ENCODE measurements at places on chromosomes 1 and 21.

GRCh38 chr1:68307378-68307787, 75.1 kb upstream of the WLS start:
- no peak for DNase-seq

DNA sequence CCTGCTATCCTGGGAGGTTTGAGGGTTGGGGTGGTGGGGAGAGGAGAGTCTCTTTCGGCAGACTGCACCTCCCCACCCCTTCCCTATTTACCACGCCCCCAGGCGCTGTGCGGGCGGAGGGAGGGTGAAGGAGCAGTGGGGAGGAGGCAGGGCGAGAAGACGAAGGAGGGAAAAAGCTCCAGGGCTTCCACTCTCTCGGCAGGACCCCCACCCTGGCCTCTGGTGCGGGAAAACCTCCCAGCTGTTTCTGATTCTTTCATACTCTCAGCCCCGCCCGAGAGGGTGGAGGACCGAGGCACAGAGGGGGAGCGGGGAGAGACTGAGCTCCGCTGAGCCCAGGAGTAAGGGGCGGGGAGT, 866 bp upstream of the WNT2B start:
- DNase-seq = peak; percentile 14

GRCh38 chr1:110533230-110533629, 14.3 kb upstream of the KCNA10 start:
- DNase-seq = no peak

DNA sequence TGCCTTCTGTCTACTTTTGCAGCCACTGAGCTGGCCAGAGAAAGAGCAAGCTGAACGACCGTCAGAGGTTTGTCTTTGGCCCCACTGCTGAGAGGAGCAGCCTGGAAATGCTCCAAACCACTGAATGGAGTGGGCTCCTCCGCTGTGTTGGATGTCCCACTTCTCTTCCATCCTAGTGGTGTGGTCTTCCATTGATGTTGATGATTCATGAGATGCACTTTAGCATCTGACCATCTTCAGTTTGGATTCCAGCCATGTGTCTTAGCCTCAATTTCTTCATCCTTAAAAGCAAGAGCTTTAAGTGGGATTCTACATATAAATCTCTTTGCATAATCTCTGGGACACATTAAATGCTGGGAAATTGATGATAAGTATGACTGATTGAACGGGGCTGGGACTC, 276.9 kb downstream of the SIPA1L2 start:
- DNase-seq = no peak

DNA sequence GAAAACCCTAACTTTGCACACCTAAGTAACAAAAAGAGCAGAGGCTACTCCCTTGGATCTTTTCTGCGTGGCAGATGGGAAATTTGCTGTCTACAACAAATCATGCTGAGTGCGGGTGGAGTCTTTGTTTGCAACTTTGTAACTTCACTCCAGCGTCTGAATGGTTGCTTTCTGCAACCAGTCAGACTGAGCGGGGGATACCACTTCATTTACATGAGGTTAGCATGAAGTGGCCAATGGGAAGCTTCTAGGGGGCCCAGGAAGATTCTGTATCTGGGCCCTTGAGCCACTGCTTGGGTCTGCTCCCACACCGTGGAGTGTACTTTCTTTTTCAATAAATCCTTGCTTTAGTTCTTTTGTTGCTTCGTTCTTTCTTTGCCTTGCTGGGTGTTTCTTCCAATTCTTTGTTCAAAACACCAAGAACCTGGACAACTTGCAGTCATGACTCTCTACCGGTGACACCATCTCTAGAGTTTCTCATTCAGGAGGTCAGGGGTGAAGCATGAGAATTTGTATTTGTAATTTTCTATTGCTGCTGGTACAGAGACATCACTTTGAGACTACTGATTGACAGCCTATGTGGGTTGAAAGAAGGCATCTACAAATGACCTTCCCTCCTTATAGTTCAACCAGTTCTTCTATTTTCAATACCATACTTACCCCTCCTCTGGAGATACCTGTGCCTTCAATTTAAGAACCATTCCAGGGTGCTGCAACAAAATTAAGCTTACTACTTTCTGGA, 55.8 kb upstream of the RC3H1 start:
- DNase-seq = no peak

- DNase-seq = no peak
These were observed 6.1 kb upstream of the ARL8A start for GRCh38 chr1:202150602-202151001.

- no peak for DNase-seq
These were observed 816 bp downstream of the HYI start for GRCh38 chr1:43452789-43453441.

DNA sequence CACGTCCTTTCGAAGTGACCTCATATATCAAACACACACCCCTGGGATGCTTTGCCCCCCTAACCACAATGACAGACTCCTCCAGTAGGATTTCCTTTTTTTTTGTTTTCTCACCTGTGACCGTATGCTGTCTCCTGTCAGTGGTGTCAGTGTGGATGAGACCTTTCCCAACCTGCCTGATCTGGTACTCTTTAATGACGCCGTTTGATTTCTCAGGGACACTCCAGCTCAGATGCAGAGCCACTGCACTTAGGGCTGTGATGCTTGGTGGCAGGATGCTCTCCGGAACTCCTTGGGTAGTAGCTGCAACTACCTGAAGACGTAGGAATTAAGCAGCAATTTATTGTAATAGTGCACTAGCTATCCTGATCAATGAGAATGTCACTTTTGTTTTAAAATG, 212.6 kb downstream of the KCTD3 start:
- DNase-seq = no peak

GRCh38 chr1:21946836-21947587, 9.9 kb upstream of the HSPG2 start:
- no peak for DNase-seq

GRCh38 chr1:171155484-171155883, 29.6 kb upstream of the FMO2 start:
- DNase-seq = no peak

- DNase-seq = no peak
These were observed 106.5 kb downstream of the SLC16A1 start for GRCh38 chr1:112849425-112850033.

- DNase-seq = no peak
These were observed 50.2 kb downstream of the SMYD2 start for GRCh38 chr1:214331180-214331579.

DNA sequence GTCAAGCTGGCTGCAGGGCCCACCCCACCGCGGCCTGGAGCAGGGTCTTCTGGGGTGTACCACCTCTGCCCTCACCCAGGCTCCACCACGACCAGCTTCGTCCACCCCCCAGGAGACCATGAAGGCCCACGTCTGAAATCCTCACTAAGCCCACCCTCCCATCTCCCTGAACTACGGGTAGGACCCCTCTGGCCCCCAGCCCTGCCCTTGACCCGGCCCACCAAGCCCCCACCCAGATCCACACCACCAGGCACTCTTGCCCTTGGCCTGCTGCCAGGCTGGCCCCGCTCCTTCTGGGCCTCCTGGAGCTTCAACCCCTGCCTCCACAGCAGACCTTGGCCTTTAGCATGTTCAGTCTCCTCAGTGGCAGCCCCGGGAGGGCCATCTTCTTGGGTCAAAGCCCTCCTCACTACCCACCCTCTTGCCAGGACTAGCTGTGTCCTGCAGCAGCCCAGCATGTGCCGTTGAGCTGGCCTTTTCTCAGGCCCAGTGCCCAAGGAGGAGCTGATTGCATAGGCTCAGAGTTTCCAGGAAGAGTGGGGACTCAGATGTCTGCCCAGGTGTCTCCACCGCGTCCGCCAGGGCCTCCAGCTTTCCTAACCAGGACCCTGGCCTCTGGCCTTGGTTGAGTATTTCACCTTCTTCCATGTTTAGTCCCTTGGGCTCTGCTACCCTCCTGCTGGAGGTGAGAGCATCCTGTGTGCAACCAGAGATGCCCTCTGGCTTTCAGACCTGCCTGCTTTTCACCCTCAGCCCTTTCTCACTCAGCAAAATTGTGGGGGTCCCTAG, 17.7 kb upstream of the SAMD11 start:
- DNase-seq = no peak

DNA sequence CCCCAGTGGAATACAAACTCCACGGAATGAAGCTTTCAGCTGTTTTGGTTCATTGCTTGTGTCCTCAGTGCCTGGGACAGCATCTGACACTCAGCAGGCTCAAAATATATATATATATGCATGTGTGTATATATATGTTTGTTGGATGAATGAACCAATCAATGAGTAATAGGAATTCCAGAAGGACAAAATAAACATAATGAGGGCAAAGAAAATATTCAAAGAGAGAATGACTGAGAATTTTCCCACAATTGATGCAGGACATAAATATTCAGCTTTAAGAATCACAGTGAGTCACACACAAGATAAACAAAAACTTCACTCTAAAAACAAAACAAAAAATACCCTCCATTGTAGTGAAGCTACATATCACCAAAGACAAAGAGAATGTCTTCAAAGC, 64.0 kb downstream of the CHD5 start:
- no peak for DNase-seq

DNA sequence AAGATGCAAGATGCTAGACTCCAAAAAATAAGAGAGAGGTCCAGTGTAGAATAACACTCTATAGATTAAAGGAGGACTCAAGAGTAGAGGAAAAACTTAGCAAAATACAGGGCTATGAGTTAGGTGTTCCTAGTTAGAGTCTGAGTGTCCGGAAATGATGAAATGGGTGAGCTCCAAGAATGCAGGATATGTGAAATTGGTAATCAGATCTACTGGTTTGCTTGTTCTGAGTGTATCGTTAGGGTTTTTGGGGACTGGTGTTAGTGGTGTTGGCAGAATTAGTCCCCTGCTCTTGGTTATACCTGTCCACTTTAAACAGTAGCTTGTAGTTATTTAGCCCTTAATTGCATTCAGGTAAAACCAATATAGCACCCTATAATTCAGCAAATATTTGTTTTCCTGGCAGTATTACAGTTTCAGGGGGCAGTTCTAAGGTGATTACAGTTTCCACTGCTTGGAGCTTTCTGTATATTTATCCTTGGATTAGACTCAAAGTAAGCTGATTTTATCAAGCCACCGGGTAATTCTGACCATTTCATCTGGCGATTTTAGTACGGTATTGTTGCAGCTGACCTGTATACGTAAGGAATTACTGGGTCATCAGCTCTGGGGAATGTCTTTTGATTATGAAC, 332.7 kb downstream of the CHRM3 start:
- peak; percentile 53 for DNase-seq

- no peak for DNase-seq
These were observed 3.7 kb downstream of the RSBN1 start for GRCh38 chr1:113808450-113809195.

DNA sequence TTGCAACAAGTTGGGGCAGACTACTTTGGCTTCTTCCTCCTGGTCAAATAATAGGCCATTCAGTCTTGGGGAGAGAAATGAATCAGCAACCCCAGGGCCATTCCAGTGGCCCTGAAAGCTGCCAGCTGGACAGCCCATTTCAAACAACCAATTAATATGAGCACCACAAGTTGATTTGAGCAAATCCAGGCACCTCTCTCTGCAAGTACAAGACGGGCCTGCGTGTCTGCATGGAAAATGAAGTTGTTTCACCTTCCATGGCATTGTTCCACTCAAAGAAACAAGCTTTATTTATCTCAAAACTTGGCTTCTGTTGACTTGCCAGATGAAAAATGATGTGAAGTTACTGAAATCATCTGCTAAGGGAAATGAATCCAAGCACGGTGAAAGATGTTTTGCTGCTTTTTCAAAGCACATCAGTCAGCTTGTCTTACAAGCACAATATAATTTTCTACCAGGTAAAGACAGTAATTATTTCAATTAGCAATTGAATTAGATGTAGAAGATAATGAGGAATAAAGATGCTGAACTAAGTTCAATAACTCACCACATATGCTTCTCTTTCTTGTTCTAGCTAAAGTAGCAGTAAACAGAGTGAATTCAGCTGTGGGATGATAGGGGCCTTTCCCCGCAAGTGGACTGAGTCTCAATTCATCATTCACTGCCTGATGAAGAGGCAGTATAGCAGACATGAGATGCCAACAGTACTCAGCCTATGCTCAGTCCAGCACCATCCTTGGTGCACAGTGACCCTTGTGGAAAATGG, 95.2 kb upstream of the SSX2IP start:
- DNase-seq = no peak

DNA sequence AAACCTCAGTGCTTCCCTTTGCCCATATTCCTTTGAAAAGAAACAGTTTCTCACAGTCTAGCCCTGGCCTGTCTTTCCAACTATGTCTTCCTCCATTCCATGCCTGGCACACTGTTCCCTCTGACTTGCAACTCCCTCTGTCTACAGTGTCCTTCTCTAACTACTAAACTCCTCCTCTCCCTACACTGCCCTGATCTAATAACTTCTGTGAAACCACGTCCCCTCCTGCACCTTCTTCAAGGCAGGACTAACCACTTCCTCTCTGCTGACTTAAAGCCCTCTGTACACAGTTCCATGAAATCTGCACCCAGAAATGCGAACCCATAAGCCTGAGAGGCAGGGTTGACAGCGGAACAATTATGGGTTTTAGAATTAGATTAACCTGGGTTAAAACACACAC, 62.2 kb upstream of the ATP1B1 start:
- DNase-seq = peak; percentile 66

DNA sequence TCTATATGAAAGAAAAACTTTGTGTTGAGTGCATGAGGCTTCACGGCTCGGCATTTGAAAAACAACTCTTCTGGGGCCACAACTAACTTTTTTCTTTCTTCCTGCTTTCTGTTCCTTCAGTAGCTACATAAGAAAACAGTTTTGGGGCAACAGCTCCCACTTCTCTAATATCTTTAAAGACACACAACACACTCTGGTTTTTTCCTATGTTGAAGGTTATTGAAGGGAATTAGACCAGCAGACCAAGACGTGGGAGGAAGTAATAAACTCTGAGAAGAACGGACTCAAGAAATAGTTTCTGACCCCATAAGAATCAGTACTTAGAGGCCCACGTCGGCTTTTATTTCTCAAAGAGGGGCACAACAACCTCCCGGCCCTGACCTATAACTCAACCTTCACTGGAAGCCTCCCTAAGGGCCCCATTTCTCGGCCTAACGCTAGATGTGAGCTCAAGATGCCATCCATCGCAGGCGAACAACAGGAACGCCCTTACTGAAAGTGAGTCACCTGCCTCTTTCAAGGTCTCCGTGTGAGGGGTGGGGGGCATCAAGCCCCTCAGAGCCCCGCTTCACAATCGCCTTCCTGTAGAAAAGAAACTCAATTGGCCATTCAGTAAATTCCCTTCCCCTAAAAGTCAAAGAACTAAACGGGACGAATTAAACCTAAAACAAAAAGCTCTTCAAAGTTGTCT, 844 bp downstream of the ZMYM6 start:
- peak; percentile 33 for DNase-seq

DNA sequence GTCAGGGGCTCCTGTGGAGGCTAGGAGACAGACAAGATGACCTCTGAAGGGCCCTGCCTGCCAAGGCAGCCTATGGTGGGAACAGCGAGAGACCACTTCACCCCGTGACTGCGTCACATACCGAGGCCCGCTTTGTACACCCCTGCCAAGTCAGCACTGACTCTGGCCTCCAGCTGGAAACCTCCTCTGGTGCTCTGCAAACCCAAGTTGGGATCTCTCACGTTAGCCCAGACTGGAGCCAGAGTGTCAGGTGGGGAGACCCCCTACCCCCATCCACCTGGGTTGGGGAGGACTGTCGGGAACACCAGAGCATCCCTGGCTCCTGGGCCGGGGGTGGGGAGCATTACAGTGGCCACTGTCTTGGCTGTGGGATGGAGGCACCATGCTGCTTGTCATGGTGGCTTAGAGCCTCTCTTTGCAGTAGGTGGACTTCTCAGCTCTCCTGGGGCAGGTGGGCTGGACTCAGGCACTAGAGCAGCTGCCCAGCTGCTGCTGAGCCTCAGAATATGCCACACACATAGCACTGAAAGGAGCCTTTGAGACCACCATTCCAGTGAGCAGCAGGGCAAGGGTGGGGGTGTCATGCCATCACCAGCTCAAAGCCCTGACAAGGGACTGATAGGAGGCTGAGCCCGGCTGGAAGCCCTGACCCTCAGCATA, 50.4 kb downstream of the ELK4 start:
- DNase-seq = no peak

GRCh38 chr1:205670150-205670446, 10.2 kb downstream of the SLC45A3 start:
- DNase-seq = no peak
